ENCODE measurements at places on chromosomes 5 and 9.

GRCh38 chr5:154761046-154761736 lies 6.0 kb downstream of the LARP1 start:
- no peak for DNase-seq

GRCh38 chr5:63697811-63698210 lies 264.4 kb downstream of the HTR1A start:
- no peak for DNase-seq

DNA sequence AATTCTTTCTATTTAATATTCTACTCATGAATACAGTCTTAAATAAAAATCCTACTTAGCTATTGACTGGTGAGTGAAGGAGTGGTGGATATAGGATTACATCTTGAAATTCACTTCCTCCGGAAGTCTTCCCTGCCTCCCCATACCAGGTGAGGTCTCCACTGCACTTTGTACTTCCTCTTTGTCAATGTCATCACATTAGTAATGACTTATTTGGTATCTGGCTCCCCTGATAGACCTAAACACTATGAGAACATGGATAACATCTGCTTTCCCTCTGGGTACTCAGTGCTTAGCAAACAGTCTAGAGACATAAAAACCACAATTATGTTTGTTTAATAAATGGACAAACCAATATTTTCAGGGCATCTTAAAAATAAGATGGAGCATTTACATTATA lies 532.1 kb downstream of the PDE4D start:
- no peak for DNase-seq

DNA sequence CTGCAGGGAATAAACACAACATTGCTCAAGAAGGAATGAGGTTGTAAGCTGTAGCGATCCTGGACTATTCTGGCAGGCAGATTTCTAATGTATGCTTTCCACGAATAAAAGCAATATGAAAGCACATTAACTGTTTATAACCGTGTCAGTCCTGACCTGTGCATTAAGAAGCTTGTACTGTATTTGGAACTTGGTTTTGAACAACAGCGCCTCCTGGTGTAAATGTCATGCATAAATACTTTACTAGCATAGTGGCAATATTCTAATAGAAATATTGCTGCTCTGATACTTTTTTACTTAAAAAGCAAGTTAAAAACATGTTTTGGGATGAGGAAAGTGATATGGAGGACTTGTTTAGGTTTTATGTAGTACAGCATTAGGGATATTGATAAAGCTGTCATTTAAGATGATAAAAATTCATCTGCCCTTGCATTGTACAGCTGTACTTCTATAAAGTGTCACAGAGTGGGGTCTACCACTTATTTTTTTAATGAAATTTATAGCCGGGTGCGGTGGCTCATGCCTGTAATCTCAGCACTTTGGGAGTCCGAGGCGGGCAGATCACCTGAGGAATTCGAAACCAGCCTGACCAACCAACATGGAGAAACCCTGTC lies 70.7 kb upstream of the GNE start:
- no peak for DNase-seq

GRCh38 chr9:22342491-22343217 lies 104.0 kb upstream of the DMRTA1 start:
- no peak for DNase-seq

- DNase-seq = no peak
These were observed 984.4 kb upstream of the WWC1 start for GRCh38 chr5:167307042-167307441.

- DNase-seq = no peak
These were observed 38.0 kb downstream of the FOXI1 start for GRCh38 chr5:170143710-170144109.

DNA sequence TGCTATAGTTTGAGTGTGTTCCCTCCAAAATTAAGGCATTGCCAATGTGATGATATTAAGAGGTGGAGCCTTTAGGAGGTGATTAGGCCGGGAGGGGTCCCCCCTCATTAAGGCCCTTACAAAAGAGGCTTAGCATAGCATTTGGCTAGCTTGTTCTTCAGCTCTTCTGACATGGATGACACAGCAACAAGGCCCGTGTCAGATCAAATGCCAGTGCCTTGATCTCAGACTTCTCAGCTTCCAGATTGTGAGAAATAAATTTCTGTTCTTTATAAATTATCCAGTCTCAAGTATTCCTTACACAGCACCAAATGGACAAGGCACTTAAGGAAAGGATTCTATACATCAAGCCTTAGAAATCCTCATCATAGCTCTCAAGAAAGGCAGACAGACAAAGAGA lies 31.8 kb downstream of the SLC38A9 start:
- DNase-seq = no peak

Data from stimulated activated CD4-positive, alpha-beta T cell treated with anti-CD3 and anti-CD28 coated beads, Interleukin-12 subunit alpha, Interleukin-12 subunit beta, amount 100 ng/mL, for 48 hours (primary cell).